ENCODE measurements at places on chromosomes 11 and 22.

DNA sequence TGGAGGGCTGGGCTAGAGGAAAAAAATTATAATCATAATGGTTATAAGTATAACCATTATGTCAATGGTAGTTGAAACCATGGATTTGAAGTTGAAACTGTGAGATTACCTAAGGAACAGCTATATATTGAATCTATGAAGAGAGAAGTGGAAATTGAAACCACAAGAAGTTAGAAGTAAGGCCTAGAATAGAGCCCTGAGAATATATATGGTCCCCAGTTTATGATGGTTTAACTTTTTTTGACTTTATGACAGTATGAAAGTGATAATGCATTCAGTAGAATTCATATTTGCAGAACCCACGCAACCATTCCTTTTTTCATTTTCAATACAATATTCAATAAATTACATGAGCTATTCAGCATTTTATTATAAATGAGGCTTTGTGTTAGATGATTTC lies 15.0 kb downstream of the AASDHPPT start:
- peak overlapping the region; percentile 41 for H3K27ac ChIP-seq
- H3K36me3 ChIP-seq, result peaks cover 47% of the 10 kb centered on the region
- peaks cover 39% of the 10 kb centered on the region for H3K4me1 ChIP-seq
- no peak for DNase-seq

DNA sequence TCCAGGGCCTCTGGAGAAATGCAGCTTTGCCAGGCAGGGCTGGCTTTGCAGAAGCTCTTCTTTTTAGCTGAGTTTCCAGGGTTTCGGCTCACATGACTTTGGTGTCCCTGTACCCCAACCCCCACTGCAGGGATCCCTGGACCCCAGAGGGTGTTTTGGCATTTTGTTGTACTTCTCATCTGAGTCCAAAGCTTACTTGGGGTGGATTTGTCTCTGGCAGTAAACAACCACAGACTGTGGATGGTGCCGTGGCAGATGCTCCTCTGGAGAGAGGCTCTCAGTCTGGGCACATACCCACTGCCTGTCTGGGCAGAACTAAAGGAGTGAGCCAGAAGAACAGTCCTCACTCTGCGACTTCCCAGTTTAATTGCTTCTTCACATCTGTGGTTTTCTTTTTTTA lies 49.6 kb downstream of the COMMD9 start:
- H3K36me3 ChIP-seq, result no peaks in the 10 kb centered on the region
- H3K4me3 ChIP-seq, result no peak overlapping the region
- no peaks in the 10 kb centered on the region for H3K4me1 ChIP-seq
- DNase-seq, result no peak
- no peak overlapping the region for H3K27ac ChIP-seq
- H3K27me3 ChIP-seq, result peaks cover 9% of the 10 kb centered on the region

DNA sequence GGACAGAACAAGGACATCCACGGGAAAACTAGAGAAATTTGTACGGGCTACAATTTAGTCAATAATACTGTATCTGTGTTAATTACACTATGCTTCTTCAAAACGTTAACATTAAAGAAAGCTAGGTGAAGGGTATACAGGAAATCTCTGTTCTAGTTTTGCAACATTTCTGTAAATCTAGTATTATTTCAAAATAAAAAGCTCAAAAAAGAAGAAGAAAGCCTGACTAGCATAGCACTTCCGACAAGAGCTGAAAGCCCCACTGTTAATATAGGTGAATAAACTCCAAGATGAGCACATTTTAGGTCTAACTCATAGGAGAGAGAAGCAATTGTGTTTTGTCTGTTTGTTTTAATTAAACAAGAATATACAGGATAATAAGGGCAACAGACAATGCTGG lies 299.7 kb downstream of the TTC28 start:
- no peak overlapping the region for H3K27ac ChIP-seq
- peaks cover 4% of the 10 kb centered on the region for H3K4me1 ChIP-seq
- no peaks in the 10 kb centered on the region for H3K27me3 ChIP-seq

DNA sequence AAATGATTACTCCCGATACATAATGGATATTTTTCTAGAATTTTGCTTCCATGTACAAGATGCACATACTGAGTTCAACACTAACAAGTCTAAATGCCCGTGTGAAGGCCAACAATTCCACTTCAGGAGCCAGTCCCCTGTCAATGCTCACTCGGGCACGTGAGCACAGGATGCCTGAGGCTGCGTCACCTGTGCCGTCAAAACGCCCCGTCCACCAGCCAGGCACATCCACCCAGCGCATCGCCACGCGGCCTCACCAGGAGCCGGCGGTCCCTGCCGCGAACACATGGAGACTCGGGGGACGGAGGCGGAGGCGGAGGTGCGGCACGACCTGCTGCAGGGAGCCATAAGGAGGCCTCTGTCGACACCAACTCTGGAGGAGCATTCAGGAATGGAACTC lies 9.8 kb downstream of the TOLLIP start:
- no peak overlapping the region for H3K27ac ChIP-seq
- no peaks in the 10 kb centered on the region for H3K27me3 ChIP-seq
- H3K36me3 ChIP-seq, result no peaks in the 10 kb centered on the region
- no peak overlapping the region for H3K4me3 ChIP-seq
- no peak for DNase-seq
- H3K4me1 ChIP-seq, result peaks cover 2% of the 10 kb centered on the region

- no peaks in the 10 kb centered on the region for H3K36me3 ChIP-seq
- H3K27me3 ChIP-seq, result peaks cover 33% of the 10 kb centered on the region
- H3K4me3 ChIP-seq, result peak overlapping the region; percentile 75
- no peak overlapping the region for H3K27ac ChIP-seq
These were observed 1.7 kb upstream of the GAB2 start for GRCh38 chr11:78419327-78419726.

DNA sequence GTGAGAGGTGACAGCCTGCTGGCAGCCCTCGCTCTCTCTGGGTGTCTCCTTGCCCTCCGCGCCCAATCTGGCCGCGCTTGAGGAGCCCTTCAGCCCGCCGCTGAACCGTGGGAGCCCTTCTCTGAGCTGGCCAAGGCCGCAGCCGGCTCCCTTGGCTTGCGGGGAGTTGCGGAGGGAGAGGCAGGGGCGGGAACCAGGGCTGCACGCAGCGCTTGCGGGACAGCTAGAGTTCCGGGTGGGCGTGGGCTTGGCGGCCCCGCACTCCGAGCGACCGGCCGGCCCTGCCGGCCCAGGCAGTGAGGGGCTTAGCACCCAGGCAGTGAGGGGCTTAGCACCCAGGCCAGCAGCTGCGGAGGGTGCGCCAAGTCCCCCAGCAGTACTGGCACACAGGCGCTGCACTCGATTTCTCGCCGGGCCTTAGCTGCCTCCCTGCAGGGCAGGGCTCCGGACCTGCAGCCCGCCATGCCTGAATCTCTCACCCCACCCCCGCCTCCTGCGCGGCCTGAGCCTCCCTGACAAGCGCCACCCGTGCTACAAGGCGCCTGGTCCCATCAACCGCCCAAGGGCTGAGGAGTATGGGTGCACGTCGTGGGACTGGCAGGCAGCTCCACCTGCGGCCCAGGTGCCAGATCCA lies 1526.1 kb downstream of the FAM181B start:
- no peaks in the 10 kb centered on the region for H3K4me1 ChIP-seq
- no peak for DNase-seq
- H3K27me3 ChIP-seq, result no peaks in the 10 kb centered on the region
- H3K27ac ChIP-seq, result no peak overlapping the region

- no peak for DNase-seq
- no peaks in the 10 kb centered on the region for H3K4me1 ChIP-seq
- H3K4me3 ChIP-seq, result no peak overlapping the region
- no peaks in the 10 kb centered on the region for H3K27me3 ChIP-seq
- no peaks in the 10 kb centered on the region for H3K36me3 ChIP-seq
- no peak overlapping the region for H3K27ac ChIP-seq
These were observed 1558.9 kb downstream of the FAM181B start for GRCh38 chr11:81174646-81175330.

DNA sequence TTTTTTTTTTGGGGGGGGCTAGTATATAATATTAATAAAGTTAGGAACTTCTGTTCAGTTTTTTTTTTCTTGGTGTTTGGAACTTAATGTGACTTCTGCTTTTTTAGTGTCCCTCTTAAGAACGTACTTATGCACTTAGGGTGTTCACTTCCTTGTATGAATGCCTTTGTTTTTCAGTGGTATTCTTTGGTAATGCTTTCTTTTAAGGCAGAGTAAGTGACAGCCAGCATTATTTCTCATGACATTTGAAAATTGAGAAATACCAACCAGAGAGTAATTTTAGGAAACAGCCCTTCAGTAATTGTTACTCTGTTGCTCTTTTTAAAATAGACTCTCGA lies 2.4 kb downstream of the GRK3 start:
- H3K36me3 ChIP-seq, result no peaks in the 10 kb centered on the region
- H3K4me3 ChIP-seq, result peak overlapping the region; percentile 86
- H3K27me3 ChIP-seq, result peaks cover 9% of the 10 kb centered on the region
- DNase-seq, result no peak
- H3K27ac ChIP-seq, result peak overlapping the region; percentile 57
- peaks cover 49% of the 10 kb centered on the region for H3K4me1 ChIP-seq

- H3K36me3 ChIP-seq, result no peaks in the 10 kb centered on the region
- DNase-seq, result no peak
- no peak overlapping the region for H3K4me3 ChIP-seq
- H3K27me3 ChIP-seq, result peaks cover 6% of the 10 kb centered on the region
These were observed 2.5 kb upstream of the OR51B5 start for GRCh38 chr11:5345831-5346230.

Measured in activated naive CD8-positive, alpha-beta T cell treated with anti-CD3 and anti-CD28 coated beads, Interleukin-2, amount 50 U/mL, for 24 hours (primary cell).